Neural progenitor cell (in vitro differentiated cells): ENCODE measurements at places on chromosomes 5 and 9. TPM values are rescaled to one million over a fixed set of nuclear protein-coding genes. Genes with fewer than 3 reads are reported as not detected.

Gene C5orf58
- total RNA-seq: not detected in 2 replicates

Gene IL3
- not detected in 2 replicates for total RNA-seq

Gene GRM6
- not detected in 2 replicates for total RNA-seq

Gene CDX1
- total RNA-seq: not detected in 2 replicates

Gene LECT2
- total RNA-seq: not detected in 2 replicates

Gene GPR150
- 0.12 TPM in 1 of 2 replicates, not detected in the other for total RNA-seq

Gene SLC36A2
- total RNA-seq: not detected in 2 replicates

Gene EIF4E1B
- total RNA-seq: 0.06 and 0.68 TPM in 2 replicates

Gene MYMK
- total RNA-seq: not detected in 2 replicates

Gene LCN15
- total RNA-seq: not detected in 2 replicates

Gene GBA2
- total RNA-seq: 44.8 and 74.5 TPM in 2 replicates

Gene RFX3
- total RNA-seq: 24.8 and 39.6 TPM in 2 replicates

Gene FAM120A
- total RNA-seq: 17.2 and 22.4 TPM in 2 replicates

Gene CXCL14
- 0.45 TPM in 1 of 2 replicates, not detected in the other for total RNA-seq

Gene BHMT
- 0.45 and 1.1 TPM in 2 replicates for total RNA-seq
